Right lung (tissue), 10 donors: ENCODE measurements at places on chromosomes 1 and 21.

DNA sequence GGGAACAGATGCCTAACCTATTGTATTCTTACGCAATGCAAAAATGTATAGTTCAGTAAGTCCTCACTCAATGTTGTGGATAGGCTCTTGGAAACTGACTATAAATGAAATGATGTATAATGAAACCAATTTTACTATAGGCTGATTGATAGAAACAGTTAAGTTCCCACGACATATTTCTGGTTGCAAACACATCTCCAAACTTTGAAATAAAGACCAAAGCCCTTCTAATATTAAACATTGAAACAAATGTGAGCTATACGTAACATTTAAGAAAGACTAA lies 29.1 kb downstream of the MAP3K21 start:
- no peak for DNase-seq

DNA sequence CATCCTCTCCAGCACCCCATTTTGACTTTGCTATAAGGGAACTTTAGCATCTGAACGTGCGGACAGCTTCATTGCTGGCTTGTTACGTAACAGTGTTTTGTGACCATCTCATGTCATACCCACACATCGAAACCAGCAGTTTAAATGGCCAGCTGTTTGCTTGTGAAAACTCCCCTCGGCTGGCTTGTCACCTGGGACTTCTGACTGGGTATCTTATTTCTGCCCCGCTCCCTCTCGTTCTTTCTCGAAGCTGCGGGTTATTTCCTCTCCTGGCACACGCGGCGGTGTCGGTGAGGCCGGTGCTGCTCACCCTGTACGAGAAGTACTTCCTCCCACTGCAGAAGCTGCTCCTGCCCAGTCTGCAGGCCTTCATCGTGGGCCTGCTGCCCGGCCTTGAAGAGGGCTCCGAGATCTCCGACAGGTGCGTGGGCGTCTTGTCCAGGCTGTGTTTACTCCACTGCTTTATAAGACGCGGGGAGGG lies 43.5 kb downstream of the DOP1B start:
- no peak for DNase-seq

DNA sequence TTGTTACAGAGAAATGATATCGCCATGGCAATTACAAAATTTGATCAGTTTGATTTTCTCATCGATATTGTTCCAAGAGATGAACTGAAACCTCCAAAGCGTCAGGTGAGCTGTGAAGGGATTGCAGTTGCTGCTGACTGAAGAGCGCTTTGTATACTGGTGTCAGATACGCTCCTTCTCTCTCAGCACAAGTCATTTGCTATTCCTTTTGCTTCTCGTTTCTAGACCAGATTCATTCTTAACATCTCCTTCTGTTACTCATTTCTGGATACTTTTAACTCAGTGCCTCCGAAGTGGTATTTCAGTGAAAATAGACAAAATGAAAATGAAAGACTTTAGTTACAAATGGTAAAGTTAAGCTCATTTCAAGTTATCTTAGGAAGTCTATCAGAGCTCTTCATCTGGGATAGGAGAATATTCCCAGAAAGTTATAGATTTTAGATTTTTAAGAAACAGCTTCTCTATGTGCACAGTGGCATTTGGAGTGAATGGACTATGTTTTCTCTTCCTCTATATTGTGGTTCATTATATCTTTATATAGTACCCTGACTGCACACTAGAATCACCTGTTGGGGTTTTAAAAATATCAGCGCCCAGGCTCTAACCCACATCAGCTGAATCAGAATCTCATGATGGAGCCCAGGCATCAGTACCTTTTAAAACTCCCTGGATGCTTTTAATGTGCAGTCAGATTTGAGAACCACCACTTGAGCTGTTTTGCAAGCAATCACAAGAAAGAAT lies 30.3 kb upstream of the KCNQ4 start:
- no peak for DNase-seq

DNA sequence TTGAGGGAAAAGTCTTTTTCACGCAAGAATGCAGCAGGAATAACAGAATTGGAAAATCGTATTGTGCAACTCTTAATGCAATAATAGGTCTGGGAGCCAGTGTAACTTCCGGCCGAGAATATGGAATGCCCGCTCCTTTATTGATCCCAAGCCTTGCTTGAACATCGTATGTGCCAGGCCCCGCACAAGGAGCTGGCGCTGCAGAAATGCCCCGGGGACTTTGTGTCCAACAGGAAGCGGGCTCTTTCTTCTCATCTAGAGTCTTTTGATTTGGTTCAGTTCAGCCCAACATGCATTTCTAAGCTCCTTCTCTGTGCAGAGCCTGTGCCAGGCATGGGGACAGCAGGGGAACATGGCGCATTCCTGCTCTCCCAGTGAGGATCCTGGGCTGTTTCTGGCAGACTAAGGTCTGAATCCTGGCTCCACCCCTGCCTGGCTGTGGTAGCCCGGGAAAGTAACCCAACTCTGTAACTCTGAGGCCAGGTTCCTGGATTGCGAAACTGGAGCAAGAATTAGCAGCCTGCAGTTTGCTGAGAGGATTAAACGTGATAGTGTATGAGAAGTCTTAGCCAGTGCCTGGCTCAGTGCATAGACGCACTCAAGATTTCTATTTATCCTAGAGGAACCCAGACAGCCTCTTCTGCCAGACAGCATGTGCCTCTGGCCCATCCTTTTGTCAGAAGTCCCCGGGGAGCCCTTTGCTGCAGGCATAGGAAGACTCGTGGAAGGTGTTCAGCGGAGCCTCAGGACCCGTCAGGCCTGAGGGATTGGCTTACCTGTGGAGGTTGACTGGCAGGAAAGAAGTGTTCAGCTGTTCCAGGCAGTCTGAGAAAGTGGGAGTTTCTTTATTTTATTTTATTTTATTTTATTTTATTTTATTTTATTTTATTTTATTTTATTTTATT lies 987 bp upstream of the CDCP2 start:
- peak; percentile 43 for DNase-seq

DNA sequence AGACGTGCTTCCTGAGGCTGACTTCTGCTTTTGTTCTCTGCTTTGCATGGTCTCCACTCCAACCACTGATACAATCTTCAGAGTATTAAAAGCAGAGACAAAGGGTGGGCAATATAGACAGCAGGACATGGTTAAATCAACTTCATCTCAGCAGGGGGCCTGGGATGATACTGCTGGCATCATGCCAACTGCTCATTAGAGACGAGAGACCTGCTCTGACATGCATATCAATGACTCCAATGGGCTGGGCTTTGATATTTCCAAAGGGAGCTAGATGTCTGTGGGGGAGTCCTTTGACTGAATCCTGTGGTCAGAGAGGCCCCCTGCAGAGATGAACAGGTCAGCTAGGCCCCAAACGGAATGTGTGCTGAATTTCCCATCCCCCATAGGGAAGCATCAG lies 106.6 kb downstream of the ACTL8 start:
- no peak for DNase-seq

GRCh38 chr1:41418857-41419583 lies 57.8 kb downstream of the FOXO6 start:
- no peak for DNase-seq

- DNase-seq: no peak
These were observed 187.2 kb downstream of the NTNG1 start for GRCh38 chr1:107328087-107328486.

DNA sequence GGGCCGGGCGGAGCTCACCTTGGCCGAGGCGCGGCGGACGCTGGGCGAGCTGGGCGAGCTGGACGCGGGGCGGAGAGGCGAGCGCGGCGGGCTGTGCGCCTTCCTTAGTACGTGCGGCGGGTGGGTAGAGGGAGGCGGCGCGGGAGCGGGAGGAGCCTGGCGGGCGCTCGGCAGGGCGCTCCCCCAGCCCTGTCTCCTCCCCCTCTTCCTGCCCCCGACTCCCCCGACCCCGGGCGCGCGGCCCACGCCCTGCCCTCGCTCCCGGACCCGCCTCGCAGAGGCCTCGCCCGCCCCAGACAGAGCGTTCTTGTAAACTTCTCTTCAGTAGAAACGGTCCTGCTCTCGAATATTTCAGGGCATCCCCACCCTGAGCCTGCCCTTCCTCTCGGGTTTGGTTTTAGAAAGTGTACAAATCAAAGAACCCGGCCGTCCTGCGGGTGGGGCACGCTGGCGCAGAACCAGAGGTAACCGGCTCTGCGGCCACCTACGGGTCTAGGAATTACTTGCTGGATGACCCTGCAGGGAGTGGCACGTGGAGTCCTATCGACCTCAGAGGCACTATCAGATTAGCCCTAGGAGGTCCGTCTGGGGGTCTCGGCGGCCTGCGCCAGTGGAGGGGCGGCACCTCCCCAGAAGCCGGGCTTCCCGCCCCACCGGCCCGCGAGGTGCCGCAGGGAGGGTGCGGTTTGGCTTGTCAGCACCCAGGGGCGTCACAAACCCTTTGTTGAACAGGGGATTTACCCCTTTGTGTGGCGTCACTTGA lies at the start of gene S100A10:
S100A10 (minus strand) TSS at position 126 of the 763 bp plus-strand sequence. CDS start 7,629 bp downstream, outside the sequence.
- DNase-seq: peak; percentile 80

- peak; percentile 14 for DNase-seq
These were observed 1.1 kb downstream of the GNG4 start for GRCh38 chr1:235648407-235648907.

GRCh38 chr1:193310564-193310963 lies 124.2 kb upstream of the B3GALT2 start:
- peak; percentile 13 for DNase-seq

GRCh38 chr1:235714205-235714897 lies 64.8 kb upstream of the GNG4 start:
- no peak for DNase-seq

- DNase-seq: no peak
These were observed 16.5 kb downstream of the SOD1 start for GRCh38 chr21:31675960-31676359.

- no peak for DNase-seq
These were observed 45.0 kb downstream of the UBASH3A start for GRCh38 chr21:42448686-42449085.

GRCh38 chr1:219463636-219464035 lies 149.3 kb downstream of the ZC3H11B start:
- peak; percentile 29 for DNase-seq

GRCh38 chr1:40649592-40649930 lies 15.9 kb downstream of the RIMS3 start:
- no peak for DNase-seq

- DNase-seq: no peak
These were observed 998.0 kb upstream of the B3GALT2 start for GRCh38 chr1:194184425-194184824.

- no peak for DNase-seq
These were observed 547.4 kb downstream of the LTN1 start for GRCh38 chr21:28445141-28445830.

- no peak for DNase-seq
These were observed 14.9 kb downstream of the SH2D1B start for GRCh38 chr1:162397039-162397448.

GRCh38 chr1:115890580-115890979 lies 49.7 kb upstream of the NHLH2 start:
- no peak for DNase-seq

DNA sequence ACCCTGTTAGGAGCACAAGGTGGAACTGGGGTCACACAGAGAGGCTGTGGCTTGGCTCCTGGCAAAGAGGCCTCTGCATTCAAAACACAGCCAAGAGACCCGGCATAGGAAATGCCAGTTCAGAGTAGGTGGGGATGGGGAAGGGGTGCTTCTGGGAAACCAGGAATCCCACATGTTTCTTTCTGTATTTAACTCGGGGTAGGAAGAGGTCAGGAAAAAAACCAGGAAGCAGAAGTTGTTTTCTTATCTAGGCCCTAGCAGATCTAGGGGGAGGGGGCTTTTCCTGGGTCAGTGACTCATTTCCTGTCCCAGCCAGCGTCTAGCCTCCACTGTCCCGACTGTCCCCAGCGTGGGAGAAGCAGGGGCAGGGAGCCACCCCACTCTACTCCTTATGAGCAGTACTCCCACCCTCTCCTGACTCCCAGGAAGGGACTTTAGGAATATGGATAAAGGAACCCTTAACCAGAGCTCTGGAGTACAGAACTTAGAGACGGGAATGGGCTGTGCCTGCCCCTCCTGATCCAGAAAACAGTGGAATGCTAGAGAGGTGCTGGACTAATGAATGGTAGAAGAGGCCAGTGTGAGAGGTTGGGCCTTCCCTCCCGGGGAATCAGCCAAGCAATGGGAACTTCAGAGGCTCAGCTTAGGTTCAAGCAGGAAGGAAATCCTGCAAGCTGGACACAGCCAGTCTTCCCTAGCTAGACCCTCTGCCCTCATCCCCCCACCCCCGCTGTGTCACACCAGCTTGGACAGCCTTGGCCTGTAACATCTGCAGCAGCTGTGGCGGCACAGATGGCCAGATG lies 5.7 kb downstream of the FHL3 start:
- DNase-seq: peak; percentile 82

DNA sequence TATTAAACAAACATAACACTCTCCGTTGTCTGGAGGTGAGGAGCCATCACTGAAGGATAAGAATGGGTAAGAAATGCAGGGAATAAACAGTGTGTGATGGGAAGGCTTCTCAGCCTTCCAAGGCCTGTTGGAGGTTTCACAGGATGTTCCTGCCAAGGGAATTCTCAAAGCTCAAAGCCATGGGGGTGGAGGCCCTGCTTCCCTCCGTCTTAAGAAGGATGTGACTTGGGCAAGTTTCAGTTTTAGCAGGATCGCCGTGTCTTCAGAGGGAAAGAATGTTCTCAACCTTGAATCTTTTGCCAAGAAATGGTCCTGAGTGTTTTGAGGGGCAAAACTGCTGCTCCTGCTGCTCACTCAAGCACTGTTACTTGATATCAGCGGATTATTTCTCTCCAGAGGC lies 41.7 kb upstream of the IL20 start:
- no peak for DNase-seq

DNA sequence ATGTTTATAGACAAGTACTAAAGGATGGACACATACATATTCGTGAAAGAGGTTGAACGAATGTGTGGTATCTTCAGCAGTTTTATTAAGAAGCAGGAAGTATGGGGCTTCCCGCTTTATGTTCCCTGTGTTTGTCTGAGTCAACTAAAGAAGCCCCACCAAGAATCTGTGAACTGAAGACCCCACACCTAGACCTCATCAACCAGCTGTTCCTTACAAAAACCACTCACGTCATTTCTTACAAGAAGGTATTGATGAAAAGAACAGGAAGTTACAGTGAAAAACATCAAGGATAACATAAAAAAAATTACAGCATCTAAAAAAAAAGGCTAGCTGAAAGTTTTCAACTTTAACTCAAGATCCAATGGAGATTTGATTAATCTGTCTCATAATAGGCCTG lies 12.3 kb downstream of the REG4 start:
- DNase-seq: no peak

GRCh38 chr1:5885471-5886139 lies 106.6 kb downstream of the NPHP4 start:
- no peak for DNase-seq

DNA sequence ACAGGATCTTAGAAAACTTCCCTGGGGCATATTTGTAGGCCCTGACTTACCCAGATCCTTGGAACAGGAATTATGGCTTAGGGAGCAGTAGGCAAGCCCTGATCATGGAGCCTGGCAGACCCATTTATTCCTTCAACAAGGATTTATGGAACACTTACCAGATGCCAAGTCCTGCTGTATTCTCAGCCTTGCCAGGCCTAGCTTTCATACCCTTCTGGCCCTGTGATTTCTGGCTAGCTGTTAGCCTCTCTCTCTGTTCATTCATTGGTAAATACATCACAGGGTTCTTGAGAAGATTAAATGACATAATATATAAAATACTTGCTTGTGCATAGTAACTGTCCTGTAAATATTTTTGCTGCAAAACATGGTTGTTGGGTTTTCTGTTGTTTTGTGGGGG lies 32.4 kb upstream of the SRP9 start:
- no peak for DNase-seq
